ENCODE measurements at places on chromosomes 2 and 18. TPM values are rescaled to one million over a fixed set of nuclear protein-coding genes. Genes with fewer than 3 reads are reported as not detected.
A peak's percentile ranks its signal among the peaks of the same experiment; 100 is the strongest.

The CPO gene
- not detected for total RNA-seq

DNA sequence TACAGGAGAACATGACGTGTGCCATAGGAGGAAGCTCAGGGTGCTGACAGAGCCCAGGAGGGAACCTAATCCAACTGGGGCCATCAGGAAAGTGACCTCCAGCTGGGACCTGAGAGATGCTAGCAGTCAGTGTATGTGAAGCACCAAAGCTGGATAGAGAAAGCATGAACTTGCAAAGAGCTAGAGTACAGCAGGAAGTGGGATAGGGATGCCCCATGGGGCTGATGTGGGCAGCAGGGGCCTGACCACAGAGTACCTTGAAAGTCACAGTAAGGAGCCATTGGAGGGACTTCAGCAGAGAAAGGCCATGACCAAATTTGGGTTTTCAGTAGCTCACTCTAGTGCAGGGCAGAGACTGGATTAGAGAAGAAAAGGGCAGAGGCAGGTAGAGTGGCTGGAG lies 91.6 kb upstream of the TTC39C start:
- no peak for DNase-seq

GRCh38 chr2:105754011-105754410 lies 9.3 kb downstream of the NCK2 start:
- no peak for DNase-seq

The SIX3 gene
- not detected for total RNA-seq

The SLC25A12 gene
- total RNA-seq = 9.1 TPM

GRCh38 chr2:215794829-215795546 lies 218.4 kb downstream of the MREG start:
- DNase-seq = no peak

The LHCGR gene
- not detected for total RNA-seq

The MGAT5 gene
- total RNA-seq = 32.5 TPM

DNA sequence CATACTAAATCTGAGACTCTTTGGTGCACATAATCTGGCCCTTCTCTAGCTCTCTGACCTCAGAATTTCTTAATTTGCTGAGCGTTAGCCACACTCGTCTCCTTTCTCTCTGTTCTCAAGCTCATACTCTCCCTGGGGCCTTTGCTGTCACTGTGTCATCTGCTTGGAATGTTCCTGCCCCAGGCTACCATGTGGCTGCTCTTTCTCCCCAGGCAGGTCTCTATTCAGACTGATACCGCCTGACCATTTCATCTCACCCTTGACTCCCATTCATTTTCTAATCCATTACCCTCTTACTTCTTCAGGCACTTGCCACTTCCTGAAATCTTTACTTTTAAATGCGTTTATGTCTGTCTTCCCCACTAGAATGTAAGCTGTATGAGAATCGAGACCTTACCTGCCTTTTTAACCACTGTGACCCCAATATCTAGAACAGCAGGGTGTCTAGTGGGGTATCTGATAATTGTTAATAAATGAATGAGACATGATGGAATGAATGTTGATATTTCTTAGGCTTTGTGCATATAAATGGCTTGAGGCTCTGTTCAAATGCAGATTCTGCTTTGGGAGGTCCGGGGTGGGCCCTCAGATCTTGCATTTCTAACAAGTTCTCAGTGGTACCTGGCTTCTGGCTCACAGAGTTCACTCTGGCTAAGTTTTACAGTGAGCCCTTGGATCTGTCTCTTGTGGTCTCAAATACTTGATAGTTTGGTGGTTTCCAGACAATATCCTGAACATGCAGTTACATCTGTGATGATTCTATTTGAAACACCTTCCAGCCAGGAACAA lies 89.9 kb upstream of the EPC2 start:
- DNase-seq = no peak

- DNase-seq = no peak
Measured at GRCh38 chr18:9865764-9866490, 19.8 kb upstream of the TXNDC2 start.

The COL6A3 gene
- total RNA-seq = 81.9 TPM

The EMILIN1 gene
- 7.4 TPM for total RNA-seq

- no peak for DNase-seq
Measured at GRCh38 chr18:36392979-36393287, 95.4 kb downstream of the FHOD3 start.

The PRSS56 gene
- total RNA-seq = not detected

DNA sequence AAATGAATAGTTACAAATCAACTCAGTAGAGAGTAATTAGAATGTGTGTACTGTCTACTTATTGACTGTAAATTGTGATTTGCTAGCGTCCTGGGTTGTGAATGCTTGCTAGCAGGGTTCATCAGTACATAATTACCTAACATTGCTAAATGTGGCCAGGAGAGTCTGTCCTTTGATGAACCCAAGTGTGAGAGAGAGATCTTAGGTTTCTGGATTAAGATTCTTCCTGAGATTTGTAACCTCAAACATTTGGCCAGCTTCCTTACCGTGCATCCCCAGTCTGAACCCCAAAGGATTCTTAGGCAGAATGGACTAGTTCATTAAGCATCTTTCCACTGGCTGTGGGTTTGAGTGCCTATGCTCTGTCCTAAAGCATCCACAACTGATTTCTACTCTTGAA lies 84.0 kb upstream of the ITPRID2 start:
- no peak for DNase-seq

The ERFE gene
- 113 TPM for total RNA-seq

The DLGAP1 gene
- total RNA-seq = 2.6 TPM

The IL36G gene
- not detected for total RNA-seq

- DNase-seq = peak; percentile 9
Measured at GRCh38 chr2:153939124-153939796, 67.5 kb downstream of the GALNT13 start.

- DNase-seq = no peak
Measured at GRCh38 chr2:172606285-172606684, 50.4 kb downstream of the PDK1 start.

GRCh38 chr18:37275237-37275741 lies 290.3 kb downstream of the CELF4 start:
- DNase-seq = no peak

The ADAM23 gene
- total RNA-seq = 0.62 TPM

GRCh38 chr2:85589181-85589580 lies 5.0 kb downstream of the VAMP5 start:
- no peak for DNase-seq

The DLX1 gene
- total RNA-seq = not detected

GRCh38 chr18:10919851-10920250 lies 229.5 kb downstream of the PIEZO2 start:
- no peak for DNase-seq

The CBLN2 gene
- not detected for total RNA-seq

DNA sequence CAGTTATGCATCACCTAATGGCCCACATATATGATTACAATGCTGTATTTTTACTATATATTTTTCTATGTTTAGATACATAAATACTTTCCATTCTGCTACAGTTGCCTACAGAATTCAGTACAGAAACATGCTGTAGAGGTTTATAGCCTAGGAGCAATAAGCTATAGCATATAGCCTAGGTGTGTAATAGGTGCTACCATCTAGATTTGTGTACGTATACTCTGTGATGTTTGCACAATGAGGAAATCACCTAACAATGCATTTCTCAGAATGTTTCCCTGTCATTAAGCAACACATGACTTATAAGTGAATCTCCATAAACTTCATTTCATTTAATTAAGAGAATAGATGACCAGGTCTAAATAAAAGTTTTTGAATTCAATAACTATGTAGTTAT lies 43.5 kb downstream of the SLC38A11 start:
- DNase-seq = no peak

- DNase-seq = no peak
Measured at GRCh38 chr18:65073060-65073550, 677.7 kb upstream of the CDH7 start.

- no peak for DNase-seq
Measured at GRCh38 chr2:144517866-144518747, 1.8 kb downstream of the ZEB2 start.

DNA sequence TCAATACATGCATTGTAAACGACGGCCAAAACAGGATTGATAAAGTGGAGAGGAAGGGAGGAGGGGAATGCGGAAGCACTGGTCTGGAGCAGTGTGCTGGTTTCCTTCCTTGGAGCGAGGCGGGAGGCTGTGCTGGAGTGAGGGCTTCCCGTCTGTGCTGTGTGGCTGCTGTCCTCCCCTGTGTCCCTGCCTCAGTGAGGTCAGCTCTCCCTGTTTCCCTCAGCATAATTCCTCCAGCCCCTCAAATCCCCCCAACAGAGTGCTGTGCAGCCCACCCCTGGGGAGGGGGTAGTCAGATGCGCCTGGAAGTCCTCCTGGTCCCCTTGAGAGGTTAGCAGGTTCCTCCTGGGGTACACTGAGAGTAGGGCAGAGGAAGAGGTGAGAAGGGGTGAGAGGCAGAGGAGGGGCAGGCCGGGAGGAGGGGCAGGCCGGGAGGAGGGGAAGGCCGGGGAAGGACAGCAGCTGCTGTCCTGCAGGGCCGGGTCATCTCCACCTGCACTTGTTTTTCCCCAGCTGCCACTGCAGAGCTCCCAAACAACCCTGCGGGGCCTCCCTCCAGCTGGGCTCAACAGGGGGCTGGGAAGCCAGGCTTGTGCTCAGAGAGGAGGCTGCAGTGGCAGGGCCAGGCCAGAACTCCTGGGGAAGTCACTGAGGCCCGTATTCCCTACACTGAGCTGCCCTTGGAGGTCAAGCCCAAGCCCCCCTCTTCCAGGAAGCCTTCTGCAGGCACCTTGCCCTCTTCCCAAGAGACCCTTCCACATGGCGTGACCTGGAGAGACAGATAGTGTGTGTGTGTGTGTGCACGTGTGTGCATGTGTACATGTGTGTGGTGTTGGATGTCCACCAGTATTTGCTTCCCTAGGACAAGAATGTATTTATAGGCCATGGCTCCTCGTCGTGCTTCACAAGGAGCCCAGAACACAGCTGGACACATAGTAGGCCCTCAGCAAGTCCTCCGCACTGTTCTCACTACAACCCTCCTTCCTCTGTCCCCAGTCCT lies 13.2 kb upstream of the ATP6V1B1 start:
- DNase-seq = no peak

The LOXHD1 gene
- 0.14 TPM for total RNA-seq

The AOX1 gene
- total RNA-seq = 0.88 TPM

The FECH gene
- total RNA-seq = 52.9 TPM

DNA sequence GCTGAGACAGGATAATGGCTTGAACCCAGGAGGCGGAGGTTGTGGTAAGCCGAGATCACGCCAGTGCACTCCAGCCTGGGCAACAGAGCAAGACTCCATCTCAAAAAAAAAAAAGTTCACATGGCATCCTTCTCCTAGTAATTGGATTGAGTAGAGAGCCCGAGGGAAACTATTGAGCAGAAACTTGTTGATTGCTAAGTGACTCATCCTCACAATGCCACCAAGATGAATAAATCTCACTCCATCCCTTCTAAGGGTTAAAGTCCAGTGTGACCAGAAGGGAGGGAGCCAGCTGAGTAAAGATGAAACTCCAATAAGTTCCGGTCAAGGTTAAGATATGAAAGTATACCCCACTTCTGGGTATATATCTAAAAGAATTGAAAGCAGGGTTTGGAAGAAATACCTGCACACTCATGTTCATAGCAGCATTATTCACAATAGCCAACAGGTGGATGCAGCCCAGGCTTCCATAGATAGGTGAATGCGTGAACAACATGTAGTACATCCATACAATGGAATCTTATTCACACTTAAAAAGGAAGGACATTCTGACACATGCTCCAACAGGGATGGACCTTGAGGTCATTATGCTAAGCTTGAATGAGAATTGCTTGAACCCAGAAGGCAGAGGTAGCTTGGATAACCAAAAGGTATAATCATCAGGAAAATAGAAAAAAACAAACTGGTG lies 13.0 kb upstream of the FHL2 start:
- DNase-seq = no peak

DNA sequence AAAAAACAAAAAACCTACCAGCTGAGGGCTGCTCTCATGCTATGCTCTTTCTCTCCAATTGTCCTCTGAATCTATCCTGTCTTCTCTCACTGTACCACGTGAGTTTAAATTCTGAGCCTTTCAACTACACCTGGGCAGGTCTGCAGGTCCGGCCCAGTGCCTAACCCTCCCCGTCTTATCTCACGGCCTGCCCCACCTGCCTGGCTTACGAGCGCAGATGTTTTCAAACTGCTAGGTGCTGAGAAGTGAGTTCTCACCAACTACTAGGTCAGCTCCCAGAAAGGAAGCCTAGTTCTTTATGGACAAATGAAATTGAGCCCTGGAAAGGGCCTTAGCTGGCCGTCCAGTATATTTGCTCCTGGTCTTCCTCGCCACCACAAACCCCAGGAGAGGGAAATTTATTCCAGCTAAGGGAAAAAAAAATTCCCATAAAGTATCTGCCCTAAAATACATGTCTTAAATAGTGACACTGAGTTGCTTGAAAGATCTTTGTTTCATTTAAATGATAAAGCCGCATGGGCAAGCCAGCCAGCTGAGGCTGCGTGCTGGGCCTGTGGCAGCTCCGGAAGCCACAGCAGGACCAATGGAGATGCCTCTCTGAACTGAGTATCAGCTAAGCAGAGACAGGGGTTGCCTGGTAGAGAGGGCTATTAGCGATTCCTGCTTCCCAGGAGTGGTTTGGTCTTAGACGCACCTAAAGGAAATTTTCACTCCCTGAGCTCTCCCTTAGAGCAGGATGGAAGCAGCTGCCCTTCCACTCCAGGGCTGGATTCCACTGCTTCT lies 92.5 kb upstream of the NCK2 start:
- no peak for DNase-seq

The SATB2 gene
- 5.5 TPM for total RNA-seq

- no peak for DNase-seq
Measured at GRCh38 chr2:24909555-24910177, 10.4 kb downstream of the ADCY3 start.

DNA sequence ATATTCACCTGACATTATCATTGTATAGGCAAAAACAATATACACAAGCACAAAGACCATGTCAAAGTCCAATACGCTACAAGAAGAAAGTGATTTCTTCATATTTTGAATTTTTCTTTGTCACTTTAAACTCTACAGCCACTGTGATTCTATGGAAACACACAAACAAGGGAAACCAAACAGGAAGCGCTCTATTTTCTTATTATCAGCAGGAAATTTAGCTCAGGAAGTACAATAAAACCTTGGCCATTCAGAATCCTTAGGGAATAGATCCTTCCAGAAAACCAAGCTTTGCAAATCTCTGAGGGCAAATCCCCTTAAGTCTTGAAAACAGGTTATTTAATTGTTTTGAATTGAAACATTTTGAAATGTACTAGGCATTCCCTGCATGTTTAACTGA lies 336.2 kb downstream of the EPHA4 start:
- DNase-seq = no peak
